ENCODE measurements at places on chromosomes 1 and 21. TPM values are rescaled to one million over a fixed set of nuclear protein-coding genes. Genes with fewer than 3 reads are reported as not detected.

Gene HAO2
- not detected for total RNA-seq

Gene PDZK1
- total RNA-seq: 0.34 TPM

GRCh38 chr1:186424539-186424938 is 36.4 kb downstream of the PDC start:
- no peak for DNase-seq

DNA sequence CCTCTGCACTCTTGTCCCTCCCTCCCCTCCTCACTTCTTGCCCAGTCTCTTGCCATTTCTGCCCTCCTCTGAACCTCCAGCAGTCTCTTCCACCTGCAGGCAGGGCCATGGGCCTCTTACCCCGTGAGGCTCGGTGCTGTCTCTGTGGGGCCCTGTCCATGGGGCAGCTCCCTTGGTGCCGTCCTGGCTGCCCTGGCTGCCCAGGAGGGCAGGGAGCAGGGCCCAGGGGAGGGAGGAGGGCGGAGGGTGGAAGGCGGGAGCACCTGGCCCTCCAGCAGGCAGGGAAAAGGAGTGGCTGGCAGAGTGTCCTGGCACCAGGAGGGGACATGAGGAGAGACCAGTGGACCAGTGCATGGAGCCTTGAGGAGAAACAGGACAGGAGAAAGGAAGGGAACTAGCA is at the start of gene RORC:
RORC (minus strand) TSS at position 198 of the 400 bp plus-strand sequence; CDS start at position 160, 38 bp downstream.
- DNase-seq: no peak

- peak; percentile 90 for DNase-seq
Observed at GRCh38 chr1:15952317-15953258, 23.3 kb downstream of the ZBTB17 start.
